ENCODE measurements at places on chromosomes 13 and 19.
A peak's percentile ranks its signal among the peaks of the same experiment; 100 is the strongest.

DNA sequence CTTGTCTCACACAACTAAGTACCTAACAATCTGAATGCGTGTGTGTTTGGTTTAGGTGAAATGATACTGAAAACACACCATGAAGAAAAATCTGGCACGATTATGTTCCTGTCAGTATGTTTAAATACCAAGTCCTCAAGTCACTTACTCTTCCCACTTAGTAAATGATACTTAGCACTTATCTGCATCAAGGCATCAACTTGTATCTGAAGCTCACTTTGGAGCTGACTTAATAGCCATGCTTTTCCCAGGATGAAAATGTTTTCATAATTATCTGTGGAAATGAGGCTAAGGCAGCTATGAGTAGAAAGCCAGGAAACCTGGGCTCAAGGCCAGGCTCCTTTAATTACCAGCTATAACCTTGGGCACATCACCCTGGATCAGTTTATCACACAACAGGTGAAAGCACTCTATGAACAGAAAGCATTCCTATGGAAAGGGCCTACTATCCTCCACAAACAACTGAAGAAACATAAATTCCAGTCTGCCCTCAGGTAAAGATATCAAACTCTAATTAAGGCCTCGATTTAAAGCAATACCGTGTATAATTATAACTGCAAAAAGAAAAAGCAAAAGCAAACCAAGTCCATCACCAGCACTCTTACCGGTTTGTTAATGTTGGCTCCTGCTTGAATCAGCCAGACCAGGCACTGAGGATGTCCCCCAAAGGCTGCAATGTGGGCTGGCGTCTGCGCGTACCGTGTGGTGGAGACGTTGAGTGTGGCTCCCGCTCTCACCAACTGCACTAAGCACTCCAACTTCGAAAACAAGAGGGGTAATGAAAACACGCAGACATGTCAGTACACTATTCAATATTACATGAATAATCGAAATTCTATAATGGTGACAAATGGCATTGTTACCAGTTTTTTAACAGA, 4.6 kb downstream of the ANKRD10 start:
- DNase-seq, result no peak

DNA sequence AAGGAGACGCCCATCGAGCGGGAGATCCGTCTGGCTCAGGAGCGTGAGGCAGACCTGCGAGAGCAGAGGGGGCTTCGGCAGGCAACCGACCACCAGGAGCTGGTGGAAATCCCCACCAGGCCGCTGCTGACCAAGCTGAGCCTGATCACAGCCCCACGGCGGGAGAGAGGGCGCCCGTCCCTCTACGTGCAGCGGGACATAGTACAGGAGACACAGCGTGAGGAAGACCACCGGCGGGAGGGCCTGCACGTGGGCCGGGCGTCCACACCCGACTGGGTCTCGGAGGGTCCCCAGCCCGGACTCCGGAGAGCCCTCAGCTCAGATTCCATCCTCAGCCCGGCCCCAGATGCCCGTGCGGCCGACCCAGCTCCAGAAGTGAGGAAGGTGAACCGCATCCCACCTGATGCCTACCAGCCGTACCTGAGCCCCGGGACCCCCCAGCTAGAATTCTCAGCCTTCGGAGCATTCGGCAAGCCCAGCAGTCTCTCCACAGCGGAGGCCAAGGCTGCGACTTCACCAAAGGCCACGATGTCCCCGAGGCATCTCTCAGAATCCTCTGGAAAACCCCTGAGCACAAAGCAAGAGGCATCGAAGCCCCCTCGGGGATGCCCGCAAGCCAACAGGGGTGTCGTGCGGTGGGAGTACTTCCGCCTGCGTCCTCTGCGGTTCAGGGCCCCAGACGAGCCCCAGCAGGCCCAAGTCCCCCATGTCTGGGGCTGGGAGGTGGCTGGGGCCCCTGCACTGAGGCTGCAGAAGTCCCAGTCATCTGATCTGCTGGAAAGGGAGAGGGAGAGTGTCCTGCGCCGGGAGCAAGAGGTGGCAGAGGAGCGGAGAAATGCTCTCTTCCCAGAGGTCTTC, 7.1 kb downstream of the MISP start:
- no peak for DNase-seq

DNA sequence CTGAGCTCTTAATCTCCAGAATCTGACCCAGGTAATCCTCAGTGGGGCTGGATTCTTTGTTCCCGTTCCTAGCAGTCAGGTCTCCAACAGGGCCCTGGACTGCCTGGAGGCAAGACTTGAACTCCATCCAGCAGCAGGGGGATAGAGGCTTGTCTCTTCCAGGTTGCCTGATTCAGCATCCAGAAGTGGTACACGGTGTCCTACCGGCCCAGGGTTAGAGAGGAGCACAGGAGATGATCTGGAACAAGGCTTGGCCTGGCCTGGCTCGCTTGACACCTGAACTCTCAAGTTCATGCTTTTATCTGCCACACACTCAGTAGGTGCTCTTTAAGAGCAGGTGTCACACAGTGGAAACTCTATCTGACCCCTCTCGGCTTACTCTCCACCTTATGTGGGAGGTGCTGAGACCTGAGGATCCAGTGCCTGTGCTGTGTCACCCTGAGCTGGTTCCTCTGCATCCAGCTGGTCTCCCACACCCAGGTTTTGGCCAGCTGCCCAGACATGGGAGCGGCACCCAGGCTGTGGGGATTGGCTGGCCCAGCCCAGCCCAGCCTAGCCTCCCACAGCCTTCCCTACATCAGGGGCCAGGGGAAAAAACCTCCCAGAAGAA, at the start of gene CYP4F3:
TSS of gene CYP4F3 (plus strand) at position 604 of the 610 bp plus-strand sequence. CDS start 519 bp downstream, outside the sequence.
- peak; percentile 12 for DNase-seq

DNA sequence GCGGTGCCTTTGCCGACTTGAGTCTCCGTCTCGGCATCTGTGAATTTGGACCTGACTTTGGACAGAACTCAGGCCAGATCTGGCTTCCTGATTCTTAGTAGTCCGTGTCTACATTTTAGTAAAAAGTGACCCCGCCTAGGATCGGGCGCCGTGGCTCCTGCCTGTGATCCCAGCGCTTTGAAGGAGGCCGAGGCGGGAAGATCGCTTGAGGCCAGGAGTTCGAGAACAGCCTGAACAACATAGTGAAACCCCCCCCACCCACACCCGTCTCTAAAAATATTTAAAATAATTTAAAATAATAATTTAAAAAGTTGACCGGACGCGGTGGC, 849 bp upstream of the TCF3 start:
- DNase-seq, result peak; percentile 48

DNA sequence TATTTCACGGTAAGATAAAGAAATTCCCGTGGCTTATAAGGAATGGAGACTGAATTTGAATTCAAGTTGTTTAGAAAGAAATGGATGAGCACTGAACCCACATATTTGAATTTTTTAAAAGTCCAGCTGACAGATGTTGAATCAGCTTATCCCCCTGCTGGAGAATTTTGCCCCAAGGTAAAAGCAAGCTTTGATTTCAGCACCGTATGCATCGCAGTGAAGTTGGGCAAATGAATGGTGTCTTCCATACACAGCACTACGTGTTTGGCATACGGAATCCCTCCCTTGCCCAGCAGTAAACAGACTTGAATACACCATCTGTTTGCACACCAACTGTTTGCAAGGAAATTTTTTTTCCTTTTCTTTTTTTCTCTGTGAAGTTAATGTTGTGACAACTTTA, 77.5 kb upstream of the PEG3 start:
- DNase-seq, result peak; percentile 20

- DNase-seq, result no peak
Measured at GRCh38 chr19:51794885-51795490, at the start of gene FPR3. FPR3 (plus strand) TSS chr19:51795157; CDS start chr19:51823749, 28,592 bp downstream.

DNA sequence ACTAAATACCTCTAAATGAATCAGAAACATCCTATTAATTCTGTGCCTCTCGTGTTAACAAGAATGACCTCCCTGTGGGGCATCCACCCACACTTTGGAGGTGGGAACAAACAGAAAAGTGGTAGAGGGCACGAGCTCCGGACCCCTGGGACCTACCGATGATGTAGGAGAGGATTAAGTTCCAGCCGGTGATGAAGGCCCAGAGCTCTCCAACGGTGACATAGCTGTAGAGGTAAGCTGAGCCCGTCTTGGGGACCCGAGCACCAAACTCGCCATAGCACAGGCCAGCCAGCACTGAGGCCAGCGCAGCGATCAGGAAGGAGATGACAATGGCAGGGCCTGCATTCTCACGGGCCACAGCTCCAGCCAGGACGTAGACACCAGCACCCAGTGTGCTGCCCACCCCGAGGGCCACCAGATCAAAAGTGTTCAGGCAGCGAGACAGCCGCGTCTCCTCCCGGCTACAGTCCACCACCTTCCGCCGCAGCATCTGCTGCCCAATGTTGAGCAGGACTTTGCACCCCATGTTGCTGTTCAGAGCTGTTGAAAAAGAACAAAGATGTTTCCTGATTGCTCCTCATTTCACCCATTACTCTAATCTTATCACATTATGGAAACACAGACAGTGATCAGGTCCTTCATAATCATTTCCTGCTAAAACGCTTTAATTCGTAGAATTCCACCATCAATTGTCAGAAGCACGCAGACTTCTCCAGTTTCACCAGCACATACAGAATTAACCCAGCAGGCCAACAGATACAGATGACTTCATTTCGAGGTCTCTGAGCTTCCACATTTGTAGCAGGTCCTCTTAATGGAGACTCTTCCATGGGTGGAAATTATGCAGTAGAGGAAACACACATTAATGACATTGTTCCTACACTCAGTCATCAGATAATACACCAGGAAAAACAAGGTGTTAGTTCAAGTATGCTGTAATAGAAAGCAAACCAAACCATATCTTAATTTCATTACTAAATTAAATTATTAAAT, 59.5 kb downstream of the SLC7A1 start:
- no peak for DNase-seq

DNA sequence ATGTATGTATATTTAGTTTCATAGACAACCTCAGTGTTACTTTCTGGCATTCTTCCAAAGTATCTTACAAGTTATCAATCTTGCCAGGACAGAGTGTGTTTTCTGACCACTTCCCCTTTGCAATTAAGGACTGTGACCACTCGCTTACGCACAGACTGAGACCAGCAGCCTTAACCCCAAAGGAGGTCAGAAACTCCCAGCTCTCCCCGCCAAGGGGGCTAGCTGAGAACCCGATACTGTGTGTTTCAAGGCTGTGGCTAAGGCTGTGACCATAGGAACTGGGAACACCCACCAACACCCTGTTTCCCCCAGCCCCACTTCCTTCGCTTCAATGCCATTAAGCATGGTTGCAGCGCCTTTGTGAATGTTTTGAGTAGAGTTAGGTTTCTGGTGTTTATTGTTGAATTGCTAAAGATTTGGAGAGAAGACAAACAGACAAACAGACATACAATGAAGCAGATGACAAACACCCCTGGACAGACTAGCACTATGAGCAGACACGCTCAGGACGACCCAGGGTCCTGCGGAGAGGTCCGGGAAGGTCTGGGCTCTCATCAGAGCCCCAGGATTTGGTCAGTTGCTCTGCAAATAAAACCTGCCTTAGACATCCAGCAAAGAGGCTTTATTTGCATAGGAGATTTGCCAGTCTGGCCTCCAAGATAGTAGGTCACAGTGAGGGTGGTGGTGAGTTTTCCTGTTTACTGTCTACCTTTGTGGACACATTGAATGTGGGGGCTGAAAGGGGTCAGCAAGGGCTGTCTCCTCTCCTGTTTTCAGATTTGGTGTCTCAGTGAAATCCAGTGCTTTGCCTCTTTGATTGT, 25.0 kb upstream of the TNFSF11 start:
- DNase-seq, result no peak

DNA sequence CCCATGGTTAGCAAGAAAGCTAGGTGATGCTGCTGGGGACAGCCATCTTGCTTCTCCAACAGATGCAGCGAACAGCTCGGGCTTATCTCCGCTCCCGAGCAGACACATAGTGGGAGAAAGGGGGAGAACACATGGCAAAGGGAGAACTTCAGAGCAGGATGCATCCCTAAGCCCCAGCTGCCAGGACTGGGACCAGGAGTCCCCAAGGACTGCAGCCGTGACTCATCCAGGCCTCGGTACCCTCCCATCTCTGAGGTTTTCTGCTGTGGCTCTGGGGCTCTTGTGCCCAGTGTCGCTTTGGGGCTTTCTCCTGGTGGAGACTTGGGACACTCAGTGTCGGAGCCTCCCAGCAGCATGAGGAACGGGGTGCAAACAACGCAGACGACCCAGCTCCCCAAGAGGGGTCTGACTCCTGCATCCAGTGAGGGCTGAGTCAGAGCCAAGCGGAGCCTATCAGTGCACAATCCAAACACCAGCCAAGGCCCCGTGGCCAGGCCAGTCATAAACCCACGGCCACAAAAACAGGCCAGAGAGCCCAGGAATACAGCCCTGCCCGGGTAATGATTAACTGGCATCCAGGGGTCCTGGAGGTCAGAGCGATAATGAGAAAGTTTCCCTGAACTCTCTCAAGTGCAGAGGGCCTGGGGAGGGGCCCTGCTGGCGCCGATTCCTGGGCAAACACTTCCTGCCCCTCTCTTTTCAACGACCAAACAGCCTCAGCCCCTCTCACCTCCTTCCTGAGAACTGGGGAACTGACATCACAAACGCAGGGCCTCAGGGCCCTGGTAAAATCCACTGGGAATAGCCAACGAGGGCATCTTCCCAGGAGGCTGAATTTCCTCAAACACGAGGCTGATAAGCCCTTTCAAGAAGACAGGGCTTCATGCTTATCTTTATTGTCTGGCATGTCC, 202.9 kb downstream of the USP12 start:
- DNase-seq, result no peak

DNA sequence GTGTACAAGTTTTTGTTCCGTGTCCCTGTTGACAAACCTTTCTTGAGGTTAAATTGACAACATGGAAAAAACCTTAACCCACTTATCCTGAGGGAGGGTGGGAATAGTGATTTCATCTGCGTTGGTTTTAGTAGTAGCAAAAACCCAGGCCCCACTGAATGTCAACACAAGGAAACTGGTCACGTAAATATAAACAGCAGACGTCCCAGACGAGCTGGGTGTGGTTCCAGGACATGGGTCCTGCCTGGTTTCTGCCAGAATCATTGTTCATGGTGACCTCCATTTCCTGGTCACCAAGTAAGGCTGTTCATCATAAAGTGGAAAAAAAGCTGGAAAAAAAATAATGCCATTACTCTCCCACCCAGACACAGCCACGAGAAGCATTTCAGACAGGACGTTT, 16.9 kb upstream of the F2RL3 start:
- DNase-seq, result no peak

- DNase-seq, result no peak
Measured at GRCh38 chr19:47321630-47322029, 10.3 kb upstream of the C5AR2 start.

- DNase-seq, result no peak
Measured at GRCh38 chr19:43229315-43229714, 23.9 kb upstream of the PSG4 start.

GRCh38 chr13:99124794-99125316, 75.8 kb upstream of the UBAC2 start:
- no peak for DNase-seq

GRCh38 chr19:34962687-34963572, 1.1 kb downstream of the ZNF792 start:
- no peak for DNase-seq

- DNase-seq, result no peak
Measured at GRCh38 chr13:105414639-105415038, 1120.8 kb downstream of the EFNB2 start.

GRCh38 chr13:98959786-98960605, 17.9 kb downstream of the DOCK9 start:
- peak; percentile 47 for DNase-seq

GRCh38 chr13:49062297-49062896, 86.7 kb downstream of the FNDC3A start:
- no peak for DNase-seq

- DNase-seq, result no peak
Measured at GRCh38 chr19:50199259-50199555, 4.2 kb upstream of the MYH14 start.

Measured in head of caudate nucleus (tissue), 42 donors.